ENCODE measurements at places on chromosomes 7 and 10.

DNA sequence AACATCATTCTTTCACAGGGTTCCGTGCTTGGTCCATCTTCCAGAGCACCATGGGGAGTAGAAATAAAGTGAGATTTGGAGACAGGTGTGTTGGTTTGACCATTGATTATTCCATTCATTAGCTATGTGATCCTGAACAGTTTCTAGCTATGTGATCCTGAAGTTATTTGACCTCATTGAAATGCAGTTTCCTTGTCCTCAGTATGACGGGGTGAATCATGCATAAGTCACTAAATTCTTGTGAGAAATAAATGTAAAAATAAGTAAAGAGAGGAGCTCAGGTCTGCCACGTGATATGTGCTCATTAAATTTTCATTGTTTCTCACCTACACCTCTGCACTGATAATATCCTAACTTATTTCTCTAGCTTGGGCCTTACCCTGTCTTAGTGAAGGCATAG is 34.1 kb upstream of the LHFPL3 start:
- DNase-seq, result no peak

DNA sequence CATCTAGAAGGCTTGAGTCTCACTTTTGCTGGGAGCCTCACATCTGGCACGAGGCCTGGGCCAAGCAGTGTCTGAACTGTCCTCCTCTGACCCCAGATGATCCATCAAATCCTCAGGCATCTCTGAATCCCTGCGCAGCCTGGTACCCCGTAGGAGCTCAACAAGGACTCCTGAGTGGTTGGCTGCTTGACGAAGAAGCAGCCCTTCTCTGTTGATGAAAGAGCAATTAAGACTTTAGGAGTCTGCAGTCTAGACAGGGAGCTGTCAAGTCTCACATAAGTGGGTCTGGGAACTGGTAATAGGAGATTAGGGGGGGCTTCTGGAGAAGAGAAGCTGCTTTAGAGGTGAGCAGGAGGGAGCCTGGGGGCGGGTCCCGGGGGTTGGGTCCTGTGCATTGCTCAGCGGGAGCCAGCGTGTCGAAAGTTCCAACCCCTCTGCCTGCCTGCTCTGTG is 326.0 kb downstream of the RPS24 start:
- no peak for DNase-seq

- peak; percentile 0 for DNase-seq
These were observed 1014.5 kb upstream of the LRRTM3 start for GRCh38 chr10:65911151-65911835.

DNA sequence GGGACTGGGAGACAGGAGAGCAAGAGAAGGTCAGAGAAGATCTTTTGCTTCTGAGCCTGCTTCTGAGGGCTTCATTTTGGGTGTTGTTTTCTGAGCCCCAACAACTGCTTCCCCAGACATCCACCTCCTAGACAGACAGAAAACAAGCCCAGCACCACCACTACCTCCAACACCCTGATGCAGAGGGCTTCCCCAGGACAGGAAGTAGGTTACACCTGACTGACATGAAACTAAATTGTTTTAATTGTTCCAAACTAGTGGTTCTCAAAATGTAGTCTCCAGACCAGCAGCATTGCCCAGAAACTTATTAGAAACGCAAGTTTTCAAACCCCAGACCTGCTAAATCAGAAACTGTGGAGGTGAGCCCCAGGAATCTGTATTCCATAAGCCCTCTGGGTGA is 163.6 kb upstream of the KMT2E start:
- DNase-seq, result no peak

DNA sequence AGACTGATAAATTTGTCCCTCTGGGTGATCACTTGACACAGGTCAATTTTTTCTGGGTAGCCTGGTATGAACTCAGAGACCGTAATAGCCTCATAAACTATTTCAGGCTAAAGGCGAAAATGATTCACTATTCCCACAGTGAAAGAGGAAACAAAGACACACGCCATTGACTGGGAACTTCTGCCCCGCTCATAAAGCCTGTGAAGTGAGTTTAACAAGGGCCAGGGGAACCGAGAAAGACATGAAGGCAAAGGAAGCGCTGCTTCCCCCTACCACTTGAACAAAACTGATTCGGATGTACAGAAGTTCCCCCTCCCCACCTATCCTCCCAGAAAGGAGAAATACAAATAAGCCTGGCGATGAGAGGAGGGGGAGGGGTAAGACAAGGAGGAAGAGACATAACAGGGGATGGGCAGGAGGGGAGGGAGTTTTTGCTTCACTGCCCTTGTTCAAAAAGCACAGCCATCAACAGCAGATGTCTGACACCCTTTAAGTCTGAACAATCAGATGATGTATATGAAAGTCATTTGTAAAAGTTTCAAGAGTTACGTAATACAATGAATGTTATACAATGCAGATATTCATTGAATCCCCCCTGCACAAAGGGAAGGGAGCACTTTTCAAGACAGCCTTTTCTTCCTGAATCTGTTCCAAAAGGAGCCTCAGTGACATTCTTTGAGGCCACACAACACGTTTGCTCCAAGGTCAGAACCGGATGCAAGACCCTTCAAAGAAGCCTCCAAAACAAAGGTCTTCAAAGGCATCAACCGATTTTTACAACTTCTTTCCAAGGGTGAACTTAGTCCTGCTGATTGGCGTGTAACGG is 734 bp downstream of the ABCB4 start:
- DNase-seq, result peak; percentile 94

- no peak for DNase-seq
These were observed 57.4 kb downstream of the CAV1 start for GRCh38 chr7:116582164-116582732.

GRCh38 chr7:129969881-129970446 is 17.2 kb upstream of the UBE2H start:
- DNase-seq, result no peak

- DNase-seq, result peak; percentile 44
These were observed 80.9 kb upstream of the APBB1IP start for GRCh38 chr10:26357203-26357602.

DNA sequence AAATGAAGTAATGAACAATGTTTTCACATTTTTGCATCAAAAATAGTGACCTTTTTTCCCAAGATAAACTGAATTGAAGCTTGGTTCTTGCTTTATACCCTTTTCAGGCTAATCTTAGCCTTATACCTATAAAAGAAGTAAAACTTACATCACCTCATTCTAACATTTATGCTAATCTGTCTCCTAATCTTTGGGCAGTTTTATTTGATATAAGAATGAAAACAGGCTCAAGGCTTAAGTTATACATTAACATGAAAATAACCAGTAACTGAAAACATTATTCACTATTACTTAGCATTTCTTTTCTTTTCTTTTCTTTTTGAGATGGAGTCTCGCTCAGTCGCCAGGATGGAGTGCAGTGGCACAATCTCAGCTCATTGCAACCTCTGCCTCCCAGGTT is 113.1 kb downstream of the HIBADH start:
- no peak for DNase-seq

GRCh38 chr10:34078745-34079470 is 736.2 kb downstream of the PARD3 start:
- no peak for DNase-seq

DNA sequence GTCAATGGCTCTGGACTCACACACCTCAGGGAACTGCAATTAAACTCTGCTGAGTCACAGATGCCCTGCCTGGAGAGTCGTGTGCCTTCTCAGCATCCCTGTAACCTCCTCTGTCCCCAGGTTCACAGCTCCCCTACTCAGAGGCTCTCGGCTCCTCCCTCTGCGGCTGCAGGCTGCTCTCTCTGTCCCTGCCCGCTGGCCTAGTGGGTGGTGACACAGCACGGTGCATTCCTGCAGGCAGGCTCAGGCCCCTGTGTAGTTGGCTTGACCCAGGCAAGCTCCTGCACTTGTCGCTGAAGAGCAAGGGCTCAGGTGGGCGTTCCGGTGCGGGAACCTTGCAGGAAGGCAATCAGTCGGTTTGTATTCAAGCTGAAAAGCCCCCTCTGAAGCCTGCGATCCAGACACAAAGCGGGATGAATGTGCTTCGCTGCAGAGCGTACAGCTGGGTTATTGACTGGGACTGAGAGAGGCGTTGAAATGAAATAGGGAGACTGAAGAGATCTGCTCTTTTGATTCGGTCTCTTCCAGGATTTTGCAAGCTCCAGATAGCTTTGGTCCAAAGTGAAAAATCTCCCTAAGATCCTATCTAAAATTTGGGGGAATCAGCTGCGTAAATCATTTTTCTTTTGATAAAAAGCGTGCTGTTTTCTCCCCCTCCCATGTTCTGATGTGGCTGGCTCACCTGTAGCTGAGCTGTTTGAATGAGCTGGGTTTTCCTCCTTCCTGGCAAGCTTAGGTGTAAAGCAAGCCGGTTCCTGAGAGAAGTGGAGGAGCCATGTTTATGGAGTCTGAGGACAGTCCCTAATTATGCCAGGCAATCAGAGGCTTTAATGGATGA is 208.7 kb upstream of the PHYHIPL start:
- no peak for DNase-seq

Measured in suppressor macrophage treated with lipopolysaccharide for 1 hour (primary cell).